ENCODE measurements at places on chromosomes 6 and 20.
A peak's percentile ranks its signal among the peaks of the same experiment; 100 is the strongest.

GRCh38 chr6:89819336-89820130 is at the start of gene MDN1:
Gene MDN1, minus strand, starts transcription at chr6:89819794. Its CDS starts 187 bp downstream, at chr6:89819607.
- peak; percentile 90 for DNase-seq

GRCh38 chr6:36020154-36020553 is 4.3 kb downstream of the SLC26A8 start:
- DNase-seq: no peak

- no peak for DNase-seq
Observed at GRCh38 chr20:15119852-15120487, 782.6 kb upstream of the FLRT3 start.

DNA sequence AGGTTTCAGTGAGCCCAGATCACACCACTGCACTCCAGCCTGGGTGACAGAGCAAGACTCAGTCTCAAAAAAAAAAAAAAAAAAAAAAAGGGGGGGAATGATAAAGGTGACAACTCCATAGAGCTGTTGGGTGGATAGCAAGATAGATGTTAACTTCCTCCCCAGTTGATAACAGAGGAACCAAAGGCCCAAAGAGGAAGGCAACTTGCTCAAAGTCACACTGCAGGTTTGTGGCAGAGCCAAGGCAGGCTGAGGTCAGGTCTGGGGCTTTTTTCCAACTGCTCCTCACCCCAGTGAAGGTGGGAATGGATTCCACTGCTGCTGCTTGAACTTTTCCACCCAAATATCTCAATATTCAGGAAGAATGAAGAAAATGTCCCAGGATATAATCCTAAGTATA is 26.7 kb downstream of the HCK start:
- no peak for DNase-seq

DNA sequence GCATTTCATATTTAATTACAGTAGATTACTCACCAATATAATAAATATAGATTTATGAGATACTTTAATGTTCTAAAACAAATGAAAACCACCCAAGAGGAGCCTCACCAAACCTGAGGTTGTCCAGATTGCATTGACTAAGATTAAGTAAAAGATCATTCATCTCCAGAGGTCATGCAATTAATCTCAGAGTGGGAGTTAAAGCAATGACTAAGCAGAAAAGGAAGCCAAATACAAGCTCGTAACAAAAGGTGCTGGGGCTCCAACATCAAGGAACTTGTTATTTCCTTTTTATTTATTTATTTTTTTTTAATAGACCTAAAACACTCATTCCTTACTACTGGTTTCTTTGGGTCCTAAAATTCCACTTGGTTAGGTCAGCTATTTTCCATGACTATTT is 57.7 kb downstream of the RSPO3 start:
- DNase-seq: no peak

- DNase-seq: no peak
Observed at GRCh38 chr6:41972826-41973225, 31.2 kb upstream of the CCND3 start.

All from activated CD4-positive, alpha-beta T cell treated with anti-CD3 and anti-CD28 coated beads for 4 hours (primary cell).